ENCODE measurements at places on chromosomes 2 and 18.

DNA sequence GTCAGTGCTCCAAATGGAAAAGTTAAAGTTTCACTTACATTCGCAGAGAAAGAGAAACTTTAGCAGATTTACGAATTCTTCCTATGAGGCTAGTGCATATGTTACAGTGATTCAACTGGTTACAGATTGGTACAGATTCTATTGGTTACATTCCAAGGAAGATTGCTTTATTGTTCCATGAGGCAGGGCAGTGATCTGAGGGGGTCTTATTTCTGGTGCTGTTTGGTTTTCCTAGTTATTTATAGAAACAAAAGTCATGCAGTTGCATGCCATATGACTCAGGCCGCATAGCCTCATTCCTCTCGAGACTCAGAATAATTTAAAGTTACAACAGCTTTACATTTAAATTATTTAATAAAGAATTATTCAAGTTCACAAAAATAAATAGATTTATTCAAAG is 385.4 kb upstream of the SYT4 start:
- no peak for DNase-seq

DNA sequence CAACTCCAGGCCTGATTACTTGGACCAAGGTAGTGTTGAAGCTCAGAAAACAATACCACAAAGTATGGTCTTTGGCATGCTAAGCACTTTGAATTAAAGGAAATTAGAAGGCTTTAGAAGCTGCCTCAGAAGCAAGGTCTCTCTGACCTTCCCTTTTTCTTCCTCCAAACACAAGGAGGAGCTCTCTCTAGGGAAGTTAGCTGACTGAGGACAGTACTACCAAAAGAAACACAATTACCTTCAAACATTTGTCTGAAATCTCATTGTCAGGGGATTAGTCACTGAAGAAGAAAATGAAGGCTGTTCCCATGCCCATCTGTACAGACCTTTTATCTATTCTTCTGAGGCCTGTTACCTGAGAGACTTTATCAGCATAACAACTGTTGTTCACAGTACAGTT is 279.3 kb downstream of the CDH20 start:
- no peak for DNase-seq

DNA sequence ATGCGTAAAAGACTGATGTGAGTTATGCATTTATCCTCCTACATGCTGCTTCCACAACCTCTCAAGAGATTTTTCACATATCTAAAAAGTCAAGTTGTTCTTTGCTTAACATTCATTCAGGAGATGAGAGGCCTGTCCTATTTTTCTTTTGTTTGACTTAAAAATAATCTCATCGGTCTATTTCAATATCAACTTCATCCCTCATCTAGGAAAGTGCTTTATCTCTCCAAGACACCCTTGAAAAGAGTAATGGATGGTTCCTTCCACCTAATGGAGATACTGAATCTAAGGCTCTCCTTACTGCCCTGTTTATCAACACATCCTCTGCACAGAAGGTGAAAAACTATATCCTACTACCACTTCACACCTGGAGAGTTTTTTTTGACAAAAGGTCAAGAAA is 2.4 kb downstream of the NFE2L2 start:
- DNase-seq = no peak

GRCh38 chr2:24269265-24269664 is 91.1 kb downstream of the ITSN2 start:
- no peak for DNase-seq

GRCh38 chr18:49277395-49278036 is 182.9 kb downstream of the DYM start:
- DNase-seq = no peak

DNA sequence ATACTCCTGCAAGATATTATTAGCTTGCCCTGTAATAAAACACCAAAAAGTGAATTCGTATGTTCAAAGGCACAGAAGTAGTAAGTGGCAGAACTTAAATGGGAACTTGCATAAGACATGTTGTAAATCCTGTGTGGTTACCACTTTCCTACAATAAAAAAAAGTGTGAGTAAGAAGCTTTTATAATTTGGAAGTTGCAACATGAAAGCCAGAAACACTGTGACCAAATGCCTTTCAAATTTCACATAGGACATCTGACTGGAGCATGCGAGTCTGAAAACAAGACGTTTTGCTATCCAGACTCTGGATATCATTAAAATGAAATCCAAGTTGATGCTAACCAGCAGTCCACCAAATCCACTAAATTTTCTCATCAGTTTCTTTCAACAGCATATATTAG is 886.2 kb upstream of the NRXN1 start:
- no peak for DNase-seq

GRCh38 chr18:13614641-13615288 is 111.6 kb downstream of the FAM210A start:
- no peak for DNase-seq

DNA sequence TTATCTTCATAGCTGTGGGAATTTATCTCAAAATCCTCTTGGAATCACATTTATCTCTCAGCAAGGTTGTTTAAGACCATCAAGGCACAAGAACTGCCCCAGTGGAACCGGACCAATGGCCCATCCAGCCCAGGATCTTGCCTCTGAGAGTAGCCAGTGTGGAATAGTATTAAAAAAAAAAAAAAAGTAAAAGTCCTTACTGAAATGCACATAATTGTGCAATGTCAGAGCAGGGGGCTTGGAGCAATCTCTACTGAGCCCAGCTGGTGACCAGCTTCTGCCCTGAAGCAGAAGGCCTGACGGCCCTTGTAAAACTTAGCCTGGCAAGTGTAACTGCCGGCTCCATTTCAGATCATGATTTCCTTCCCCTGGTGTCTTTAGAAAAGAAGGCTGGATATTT is 355.6 kb upstream of the PIK3C3 start:
- DNase-seq = no peak

DNA sequence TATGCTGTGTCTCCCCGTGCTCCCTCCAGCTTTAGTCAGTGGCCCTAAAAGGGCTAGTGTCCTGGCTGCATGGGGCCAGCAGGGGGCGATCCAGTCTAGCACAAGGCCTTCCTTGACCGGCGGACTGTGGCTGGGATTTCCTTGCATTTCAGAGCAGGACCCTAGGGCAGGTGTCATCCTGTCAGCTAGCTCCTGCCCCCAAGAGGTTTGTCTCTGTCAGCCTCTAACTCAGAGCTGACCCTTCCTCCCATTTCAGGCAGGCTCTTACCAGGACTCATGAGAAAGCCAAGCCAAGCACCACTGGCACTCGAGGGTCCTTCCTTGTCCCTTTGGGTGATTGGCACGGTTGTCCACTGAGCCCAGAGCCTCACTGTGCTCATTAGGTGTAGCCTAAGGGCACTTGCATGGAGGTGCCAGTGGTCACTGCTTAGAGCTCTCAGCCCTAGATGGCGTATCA is 140.3 kb downstream of the RPIA start:
- DNase-seq = no peak

GRCh38 chr2:134676960-134677359 is 41.8 kb downstream of the TMEM163 start:
- no peak for DNase-seq

DNA sequence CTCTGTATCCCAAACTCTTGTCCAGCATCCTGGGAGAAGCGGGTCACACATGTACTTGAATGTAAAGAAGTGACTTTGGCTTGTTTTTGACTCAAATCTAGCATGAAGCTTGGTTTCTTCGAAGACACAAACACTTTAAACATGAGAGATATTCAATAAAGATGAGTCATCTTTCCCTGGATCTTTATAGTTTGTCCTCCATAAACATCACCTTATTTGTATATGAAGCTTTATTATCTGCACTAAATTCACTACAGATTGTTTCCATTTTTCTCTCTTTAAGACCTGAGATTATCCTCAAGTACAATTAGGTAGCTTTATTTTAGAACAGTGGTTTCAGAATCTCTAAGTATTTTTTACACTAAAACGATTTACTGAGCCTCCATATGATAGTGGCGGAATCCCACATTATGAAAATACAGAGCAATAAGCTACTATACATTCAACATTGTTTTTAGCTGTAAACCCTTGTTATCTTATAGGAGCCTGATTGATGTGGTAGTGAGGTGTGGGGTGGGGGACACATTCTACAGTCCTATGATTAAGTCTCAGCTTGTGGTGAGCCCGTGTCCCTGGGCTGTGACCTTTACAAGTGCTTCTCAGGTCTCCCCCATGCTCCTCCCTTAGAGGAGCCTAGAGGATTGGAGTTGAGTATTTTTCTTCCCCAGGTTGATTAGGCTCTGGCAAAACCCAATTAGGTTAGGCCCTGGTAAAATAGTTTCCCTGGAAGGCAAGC is 79.6 kb upstream of the RAPGEF4 start:
- DNase-seq = no peak

DNA sequence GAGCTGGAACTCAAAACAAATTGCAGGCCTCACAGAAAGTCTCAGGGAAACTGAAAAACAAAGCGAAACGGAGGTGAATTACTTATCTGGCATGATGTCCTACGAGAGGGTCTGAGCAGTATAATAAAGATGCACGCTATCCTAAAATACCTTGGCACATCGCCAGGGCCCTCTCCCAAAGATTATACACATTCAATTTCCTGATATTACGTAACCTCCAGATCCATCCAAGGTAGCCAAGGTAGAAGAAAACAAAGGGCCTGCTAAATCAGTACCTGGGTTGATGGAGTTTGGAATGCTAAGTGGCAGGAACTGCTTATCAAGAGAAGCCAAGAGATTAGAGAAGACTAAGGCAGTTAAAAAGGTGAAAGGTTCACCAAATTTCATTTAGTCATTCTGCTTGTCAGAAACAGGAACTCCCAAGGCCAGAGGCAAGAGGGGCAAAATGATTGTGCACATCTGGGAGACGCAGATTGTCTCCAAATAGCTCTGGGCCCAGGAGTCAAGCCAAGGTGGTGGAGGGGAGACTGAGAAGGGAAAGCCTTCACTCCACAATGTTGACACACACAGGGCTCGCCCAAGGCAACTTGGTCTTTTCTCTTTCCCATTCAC is 236.8 kb upstream of the ATP5MC3 start:
- no peak for DNase-seq

- DNase-seq = no peak
Measured at GRCh38 chr2:70450641-70451250, 102.9 kb downstream of the TGFA start.

DNA sequence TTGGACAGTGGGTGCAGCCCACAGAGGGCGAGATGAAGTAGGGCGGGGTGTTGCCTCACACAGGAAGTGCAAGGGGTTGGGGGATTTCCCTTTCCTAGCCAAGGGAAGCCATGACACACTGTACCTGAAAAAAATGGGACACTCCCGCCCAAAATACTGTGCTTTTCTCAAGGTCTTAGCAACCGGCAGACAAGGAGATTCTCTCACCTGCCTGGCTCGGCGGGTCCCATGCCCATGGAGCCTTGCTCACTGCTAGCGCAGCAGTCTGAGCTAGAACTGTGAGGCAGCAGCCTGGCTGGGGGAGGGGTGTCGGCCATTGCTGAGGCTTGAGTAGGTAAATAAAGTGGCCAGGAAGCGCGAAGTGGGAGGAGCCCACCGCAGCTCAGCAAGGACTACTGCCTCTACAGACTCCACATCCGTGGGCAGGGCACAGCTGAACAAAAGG is 244.7 kb downstream of the NBAS start:
- no peak for DNase-seq

- no peak for DNase-seq
Measured at GRCh38 chr18:67599277-67599676, 82.8 kb upstream of the DSEL start.

DNA sequence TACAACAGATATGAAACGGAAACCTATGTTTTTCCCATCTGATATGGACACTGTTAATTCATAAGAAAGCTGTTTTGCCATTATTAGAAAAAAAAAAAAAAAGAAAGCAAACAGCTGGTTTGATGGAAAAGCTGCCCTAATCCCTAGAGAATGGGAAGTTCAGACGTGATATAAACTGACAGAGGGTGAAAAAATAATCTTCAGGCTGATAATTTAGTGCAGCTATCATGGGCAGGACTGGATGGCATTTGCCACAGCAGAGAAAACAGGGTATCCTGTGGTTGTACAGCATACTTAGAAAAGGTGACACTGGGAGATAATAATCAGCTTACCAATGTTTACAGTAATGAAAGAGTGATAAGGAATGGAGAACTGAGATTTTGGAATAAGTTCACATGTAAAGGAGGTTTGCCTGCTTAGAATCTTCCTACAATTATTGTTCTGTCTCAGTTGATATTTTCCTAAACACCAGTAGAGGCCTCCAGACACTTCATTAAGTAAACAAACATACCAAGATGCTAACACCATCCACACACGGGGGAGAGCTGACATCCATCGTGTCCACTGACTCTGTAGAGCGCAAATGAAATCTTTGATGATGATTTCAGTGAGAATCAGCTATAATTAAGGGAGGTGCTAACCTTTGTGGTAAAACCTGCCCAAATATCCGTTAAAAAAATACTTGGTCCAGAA is 211.6 kb upstream of the MMADHC start:
- DNase-seq = no peak

DNA sequence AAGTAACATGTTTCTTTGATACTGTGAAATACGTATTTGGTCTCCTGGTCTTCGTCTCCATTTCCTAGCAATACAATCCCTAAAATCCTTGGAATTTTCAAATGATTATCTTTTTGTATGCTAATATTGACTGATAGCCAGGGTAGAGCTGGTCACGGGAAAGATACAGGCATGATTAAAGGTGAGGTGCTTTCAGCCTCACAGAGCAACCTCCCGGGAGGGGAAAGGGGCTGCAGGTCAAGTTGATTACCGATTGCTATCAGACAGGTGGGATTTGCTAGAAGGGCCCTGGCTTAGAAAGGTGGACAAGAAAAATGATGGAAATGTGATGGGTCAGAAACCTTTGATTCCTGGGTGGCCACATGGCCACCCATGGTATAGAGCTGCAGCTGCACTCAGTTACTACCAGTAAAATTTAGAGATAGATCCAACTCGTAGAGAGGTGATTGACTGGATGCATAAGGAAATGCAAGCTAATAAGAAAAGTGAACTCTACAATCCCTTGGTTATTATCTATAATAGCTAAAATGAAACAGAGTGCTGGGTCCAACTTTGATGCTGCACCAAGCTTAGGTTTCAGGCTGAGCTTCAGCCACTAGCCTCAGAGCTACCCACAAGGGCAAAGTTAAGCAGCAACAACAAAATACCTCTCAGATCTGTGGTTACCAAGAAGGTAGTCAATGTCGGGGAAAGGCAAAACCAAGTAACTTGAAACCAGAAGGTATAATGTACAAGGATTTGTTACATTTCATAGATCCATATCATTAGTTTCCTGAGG is 15.3 kb downstream of the YPEL5 start:
- DNase-seq = no peak

DNA sequence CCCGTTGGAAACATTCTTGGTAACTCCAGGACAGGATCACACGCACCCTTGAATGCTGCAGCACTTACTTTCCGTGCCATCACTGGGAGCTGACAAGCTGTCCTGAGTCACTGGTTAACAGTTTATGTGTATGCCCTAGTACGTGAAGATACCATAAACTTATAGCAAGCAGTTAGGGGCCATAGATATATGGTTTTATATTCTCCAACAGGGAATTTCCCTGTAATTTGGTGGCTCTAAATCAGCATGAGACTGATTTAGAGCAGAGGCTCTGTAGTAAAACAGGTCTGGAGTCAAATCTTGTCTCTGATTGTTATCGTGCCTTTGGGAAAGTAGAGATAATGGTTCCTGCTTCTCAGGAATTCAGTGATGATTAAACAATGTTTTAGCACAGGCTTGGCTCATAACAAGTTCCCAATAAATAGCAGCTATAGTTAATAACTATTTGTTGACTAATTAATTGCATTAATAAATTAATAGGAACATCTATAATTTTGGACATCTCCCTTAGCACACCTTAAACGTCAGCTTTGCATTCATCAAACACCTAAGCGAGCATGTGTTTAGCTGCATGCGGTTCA is 215.2 kb downstream of the VAPA start:
- DNase-seq = no peak

GRCh38 chr18:64742898-64743297 is 594.0 kb upstream of the LINC00305 start:
- no peak for DNase-seq

- DNase-seq = no peak
Measured at GRCh38 chr18:31760695-31761094, at the start of gene SLC25A52. TSS of gene SLC25A52 (minus strand) at chr18:31760880. CDS start at chr18:31760661, 219 bp downstream.

GRCh38 chr2:74026687-74027241 is 42.1 kb downstream of the TET3 start:
- DNase-seq = no peak
